ENCODE measurements at places on chromosomes 1 and 21. TPM values are rescaled to one million over a fixed set of nuclear protein-coding genes. Genes with fewer than 3 reads are reported as not detected.

HOOK1 gene
- total RNA-seq, result 20.1 TPM

BGLAP gene
- total RNA-seq, result 1.5 TPM

CFHR1 gene
- not detected for total RNA-seq

HES5 gene
- 4.2 TPM for total RNA-seq

TEDDM1 gene
- total RNA-seq, result not detected

RBP7 gene
- total RNA-seq, result 6.5 TPM

DNASE2B gene
- 0.31 TPM for total RNA-seq

RABGGTB gene
- total RNA-seq, result 37.6 TPM

C1orf74 gene
- total RNA-seq, result 5.0 TPM

Data from testis (tissue), 5 donors.